ENCODE measurements at places on chromosomes 16 and 17.

DNA sequence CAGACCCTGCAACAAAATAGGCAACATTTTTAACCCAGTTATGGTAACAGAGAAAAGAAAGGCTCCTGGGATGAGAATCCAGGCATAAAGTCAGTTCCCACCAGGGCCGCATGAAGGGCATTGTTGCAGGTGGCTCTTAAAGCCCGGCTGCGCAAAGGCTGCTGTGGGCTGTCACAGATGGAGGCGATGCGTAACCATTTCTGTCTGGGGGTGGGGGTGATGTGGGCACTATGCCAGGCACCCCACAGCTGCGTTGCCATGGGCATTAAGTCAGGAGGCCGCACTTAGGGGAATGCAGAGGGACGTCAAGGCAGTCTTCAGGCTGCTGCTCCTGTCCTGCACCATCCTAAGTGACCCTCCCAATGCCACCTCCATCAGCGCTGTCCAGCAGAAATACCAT is 228.4 kb downstream of the CPPED1 start:
- DNase-seq: no peak

- no peak for DNase-seq
These were observed 14.8 kb downstream of the ALOXE3 start for GRCh38 chr17:8103549-8103948.

DNA sequence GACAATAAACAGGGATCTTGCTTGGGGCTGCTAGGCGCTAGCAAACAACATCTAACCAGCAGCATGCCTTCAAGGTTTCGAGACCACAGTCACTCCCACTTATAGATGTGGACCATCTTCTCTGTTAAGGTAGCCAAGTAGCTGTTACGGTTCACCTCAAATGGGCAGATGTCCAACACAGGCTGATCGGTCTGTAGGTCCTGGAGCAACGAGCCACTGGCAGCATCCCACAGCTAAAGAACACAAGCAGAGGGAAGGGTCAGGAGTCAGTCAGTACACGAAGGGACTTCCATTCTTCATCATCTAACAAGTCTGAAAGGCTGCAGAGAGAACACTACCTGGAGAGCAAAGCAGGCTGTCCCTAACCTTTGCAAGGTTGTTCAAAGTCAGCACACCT is 16.9 kb upstream of the GLG1 start:
- DNase-seq: no peak

GRCh38 chr17:3965118-3965800 is 1.0 kb upstream of the ATP2A3 start:
- DNase-seq: peak; percentile 70

GRCh38 chr17:77637818-77638575 is 320.5 kb upstream of the TNRC6C start:
- DNase-seq: no peak

DNA sequence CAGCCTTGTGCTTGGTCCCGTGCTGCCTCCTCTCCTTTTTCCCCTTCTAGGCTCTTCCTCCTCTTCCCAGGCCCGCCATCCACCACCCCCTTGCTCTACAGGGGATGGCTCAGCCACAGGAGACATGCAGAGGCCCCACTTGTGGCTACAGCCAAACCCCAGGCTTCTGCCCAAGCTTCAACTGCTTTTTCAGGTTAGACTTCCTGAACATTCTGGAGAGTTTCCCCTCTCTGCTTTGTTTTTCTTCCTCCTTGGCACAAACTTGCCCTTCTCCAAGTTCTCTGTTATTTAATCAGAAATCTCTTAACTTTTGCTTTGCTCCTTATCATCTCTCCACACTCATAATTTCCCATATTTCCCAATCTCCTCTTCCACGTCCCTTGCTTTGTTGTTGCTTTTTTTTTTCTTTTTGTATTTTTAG is 18.3 kb upstream of the HAS3 start:
- no peak for DNase-seq

- DNase-seq: no peak
These were observed 194.4 kb downstream of the MAP2K6 start for GRCh38 chr17:69608808-69609472.

DNA sequence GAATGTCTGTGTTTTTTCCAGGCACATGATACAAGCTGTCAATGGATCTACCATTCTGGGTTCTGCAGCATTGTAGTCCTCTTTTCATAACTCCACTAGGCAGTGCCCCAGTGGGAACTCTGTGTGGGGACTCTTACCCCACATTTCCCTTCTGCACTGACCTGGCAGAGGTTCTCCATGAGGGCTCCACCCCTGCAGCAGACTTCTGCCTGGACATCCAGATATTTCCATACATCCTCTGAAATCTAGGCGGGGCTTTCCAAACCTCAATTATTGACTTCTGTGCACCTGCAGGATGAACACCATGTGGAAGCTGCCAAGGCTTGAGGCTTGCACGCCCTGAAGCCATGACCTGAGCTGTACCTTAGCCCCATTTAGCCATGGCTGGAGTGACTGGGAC is 56.0 kb downstream of the ACSM2A start:
- DNase-seq: no peak
